ENCODE measurements at places on chromosomes 3 and 15. TPM values are rescaled to one million over a fixed set of nuclear protein-coding genes. Genes with fewer than 3 reads are reported as not detected.

DNA sequence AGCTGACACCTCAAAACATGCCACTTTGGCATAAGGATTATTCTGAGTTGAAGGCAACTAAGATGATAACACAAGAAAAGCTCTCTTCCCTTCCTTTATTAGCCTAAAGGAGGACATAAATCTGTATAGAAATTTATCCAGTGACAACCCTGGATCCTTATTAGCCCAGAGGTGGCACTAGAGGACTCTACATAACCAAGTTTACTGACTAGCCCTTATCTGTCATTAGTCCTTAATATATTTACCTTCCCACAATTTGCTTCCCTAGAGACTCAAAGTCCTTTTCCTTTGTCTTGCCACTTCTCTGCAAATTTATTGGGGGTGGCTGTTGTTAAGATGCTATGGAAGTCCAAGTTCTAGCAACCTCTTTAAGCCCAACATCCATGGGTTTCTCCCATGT, 26.7 kb downstream of the CEP70 start:
- H3K27me3 ChIP-seq = no peaks in the 10 kb centered on the region
- no peak for DNase-seq
- peaks cover 9% of the 10 kb centered on the region for H3K4me1 ChIP-seq
- H3K36me3 ChIP-seq = peaks cover 27% of the 10 kb centered on the region

DNA sequence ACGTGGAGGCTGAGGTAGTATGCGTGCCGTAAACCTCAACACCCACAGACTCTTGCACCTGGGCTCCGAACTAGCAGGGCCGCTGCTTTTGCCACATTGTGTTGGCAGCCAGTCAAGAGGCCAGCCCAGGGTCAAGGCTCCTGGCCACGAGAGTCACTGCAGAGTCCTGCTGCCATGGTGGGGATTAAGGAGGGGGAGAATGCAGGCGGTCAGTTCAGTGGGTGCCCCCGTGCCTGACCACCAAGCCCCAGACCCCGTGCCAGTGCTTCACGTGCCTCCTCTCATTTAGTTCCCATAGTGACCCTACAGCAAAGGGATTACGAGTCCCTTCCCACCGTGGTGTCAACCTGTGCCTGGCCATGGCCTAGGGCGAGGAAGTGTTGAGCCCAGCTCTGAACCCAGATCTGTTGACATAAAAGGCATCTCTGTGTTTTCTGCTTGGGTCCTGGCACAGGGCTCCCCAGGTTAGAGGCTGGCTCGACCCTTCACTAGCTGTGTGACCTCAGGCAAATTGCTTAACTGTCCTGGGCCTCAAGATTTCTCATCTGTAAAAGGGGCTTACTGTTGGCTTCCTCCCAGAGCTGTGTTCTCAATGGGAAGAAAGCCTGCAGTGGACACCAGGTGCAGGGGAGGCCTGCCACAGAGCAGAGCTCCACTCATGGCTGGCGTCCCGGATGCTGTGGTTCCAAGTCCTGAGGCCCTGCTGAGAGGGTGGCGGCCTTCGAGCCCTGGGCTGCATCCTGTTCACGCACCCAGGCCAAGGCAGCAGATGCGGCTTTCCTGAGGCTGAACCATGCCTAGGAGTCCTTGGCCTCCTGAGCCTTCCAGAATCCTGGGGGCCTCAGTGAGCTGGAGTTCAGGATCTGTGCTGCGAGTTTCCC, 32.8 kb downstream of the FBLN2 start:
- H3K36me3 ChIP-seq = no peaks in the 10 kb centered on the region
- H3K4me3 ChIP-seq = no peak overlapping the region

IQCB1 gene
- total RNA-seq = 40.2 TPM

DNA sequence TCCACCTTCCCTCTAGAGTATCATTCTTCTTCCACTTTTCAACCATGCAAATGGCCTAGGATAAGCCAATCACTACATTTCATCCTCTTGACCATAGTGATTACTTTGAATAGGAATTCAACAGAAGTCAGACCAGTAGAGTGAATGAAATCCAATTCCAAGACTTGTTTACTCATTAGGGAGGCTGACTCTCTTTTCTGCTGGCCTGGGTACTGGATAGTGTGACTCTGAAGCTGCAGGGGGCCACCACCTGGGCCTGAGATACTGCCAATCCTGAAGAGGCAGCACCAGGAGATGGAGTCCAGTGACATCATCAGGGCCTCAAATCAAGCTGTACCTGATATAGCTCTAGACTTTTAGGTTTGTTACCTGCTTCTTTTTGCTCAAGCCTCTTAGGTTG, 7.0 kb upstream of the FSTL1 start:
- H3K4me3 ChIP-seq = no peak overlapping the region
- DNase-seq = no peak
- H3K27ac ChIP-seq = no peak overlapping the region
- no peaks in the 10 kb centered on the region for H3K36me3 ChIP-seq
- peaks cover 25% of the 10 kb centered on the region for H3K27me3 ChIP-seq

DISP2 gene
- total RNA-seq = 0.82 TPM

PRSS50 gene
- total RNA-seq = not detected

- peaks cover 7% of the 10 kb centered on the region for H3K27me3 ChIP-seq
- no peak for DNase-seq
- peaks cover 5% of the 10 kb centered on the region for H3K4me1 ChIP-seq
- H3K4me3 ChIP-seq = no peak overlapping the region
- no peaks in the 10 kb centered on the region for H3K36me3 ChIP-seq
- H3K27ac ChIP-seq = no peak overlapping the region
Measured at GRCh38 chr3:141830508-141830907, 45.9 kb upstream of the ATP1B3 start.

DNA sequence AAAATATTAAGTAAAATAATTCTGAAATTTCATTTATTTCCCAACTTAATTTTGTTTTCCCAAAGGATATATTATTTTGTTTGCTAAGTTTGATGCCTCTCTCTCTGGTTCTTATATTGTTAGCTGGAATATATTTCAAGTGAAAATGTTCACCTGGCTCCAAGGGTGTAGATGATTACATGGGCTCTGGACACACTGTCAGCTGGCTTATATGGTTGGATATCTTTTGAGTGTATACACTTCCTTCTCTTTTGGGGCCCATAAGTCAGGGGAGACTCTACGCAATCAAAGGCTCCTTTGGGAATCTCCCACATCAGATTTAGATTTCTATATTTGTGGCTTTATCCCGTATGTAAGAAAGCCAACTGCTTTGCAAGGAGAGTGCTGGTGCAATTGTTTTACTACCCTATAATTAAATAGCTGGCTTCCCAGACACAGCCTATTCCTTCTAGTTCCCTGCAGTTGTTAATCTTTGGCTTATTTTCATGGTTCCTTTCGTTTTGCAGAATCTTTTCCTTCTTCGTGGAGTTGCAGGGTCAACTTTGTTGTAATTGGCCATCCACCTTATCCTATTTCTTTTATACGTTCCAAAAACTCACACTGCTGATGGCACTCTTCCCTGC, 225.7 kb downstream of the DPH6 start:
- no peaks in the 10 kb centered on the region for H3K27me3 ChIP-seq
- H3K4me3 ChIP-seq = no peak overlapping the region
- H3K36me3 ChIP-seq = no peaks in the 10 kb centered on the region
- H3K4me1 ChIP-seq = no peaks in the 10 kb centered on the region
- no peak overlapping the region for H3K27ac ChIP-seq

DNA sequence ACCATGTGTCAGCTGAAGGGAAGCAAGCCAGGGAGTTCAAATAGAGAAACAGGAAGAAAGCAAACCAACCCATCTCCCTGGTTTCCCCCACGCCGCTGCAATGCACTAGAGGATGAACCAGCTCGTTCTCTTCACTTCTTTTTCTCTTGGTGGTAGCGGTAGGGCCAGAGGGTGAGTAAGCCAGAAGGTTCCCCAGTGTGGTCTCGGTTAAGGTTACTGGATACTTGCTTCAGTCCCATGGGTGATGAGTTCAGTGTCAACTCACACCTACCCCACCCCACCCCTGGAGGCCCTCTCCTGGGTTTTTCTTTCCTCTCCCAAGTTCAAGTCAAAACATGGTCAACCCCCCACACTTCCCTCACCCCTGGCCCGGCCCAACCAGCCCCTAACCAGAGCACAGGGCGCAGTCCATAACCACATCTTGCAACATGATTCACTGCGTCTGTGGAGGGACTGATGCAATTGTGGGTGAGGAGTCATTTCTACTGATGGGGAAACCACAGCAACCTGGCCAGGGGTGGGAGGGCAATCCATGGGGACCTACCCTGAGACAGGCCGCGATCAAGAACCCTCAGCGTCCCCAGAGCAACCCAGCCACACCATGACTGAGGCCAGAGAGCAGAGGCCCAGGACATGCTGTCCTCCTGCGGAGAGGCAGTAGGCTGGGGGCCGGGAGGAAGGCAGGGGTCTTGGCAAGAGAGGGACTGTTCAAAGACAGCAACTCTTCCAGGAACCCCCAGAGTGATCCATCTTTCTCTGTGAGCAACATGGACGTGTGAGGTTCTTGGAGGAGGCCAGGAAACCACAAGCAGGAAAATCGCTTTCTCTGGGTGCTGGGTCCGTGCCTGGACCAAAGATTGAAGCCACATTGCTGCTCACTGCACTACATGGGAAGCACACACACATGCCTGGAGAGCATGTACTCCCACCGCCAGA, 276.6 kb downstream of the UACA start:
- H3K36me3 ChIP-seq = peaks cover 11% of the 10 kb centered on the region
- peaks cover 58% of the 10 kb centered on the region for H3K4me1 ChIP-seq
- peaks cover 48% of the 10 kb centered on the region for H3K27me3 ChIP-seq
